ENCODE measurements at places on chromosomes 5 and 9.

DNA sequence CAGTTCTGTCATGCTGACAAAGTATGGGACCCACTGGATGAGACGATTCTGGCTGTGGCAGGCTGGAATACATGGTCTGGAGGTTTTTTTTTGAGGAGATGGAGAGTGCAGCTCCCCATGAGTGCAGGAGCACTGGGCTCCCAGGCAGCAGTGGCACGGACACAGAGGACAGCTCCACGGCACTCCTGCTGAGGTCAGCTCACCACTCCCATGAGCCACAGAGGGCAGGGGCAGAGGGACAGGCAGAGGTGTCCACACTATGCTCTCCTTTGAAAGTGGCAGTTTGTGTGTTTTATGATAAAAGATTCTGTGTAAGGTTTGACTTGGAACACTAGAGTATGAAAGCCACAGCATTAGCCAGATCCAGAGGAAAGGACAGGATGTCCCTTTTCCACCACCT, 114.4 kb downstream of the UBE2R2 start:
- no peak for DNase-seq

DNA sequence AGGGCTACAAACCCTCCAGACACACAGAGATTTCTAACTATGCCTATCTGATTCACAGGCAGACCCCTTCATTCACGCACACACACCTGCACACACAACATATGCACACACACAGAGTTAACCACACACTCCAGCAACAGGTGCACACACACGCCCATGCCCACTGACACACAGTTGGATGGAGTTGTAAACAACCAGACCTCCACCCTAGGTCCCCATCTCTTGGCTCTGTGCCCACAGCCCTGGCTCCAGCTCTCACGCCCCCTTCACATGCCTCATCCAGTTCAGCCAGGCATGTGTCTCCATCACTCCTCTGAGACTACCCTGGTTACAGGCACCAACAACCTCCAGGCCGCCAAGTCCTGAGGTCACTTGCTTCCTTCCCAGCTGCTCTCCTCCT, 61.1 kb downstream of the PSD2 start:
- no peak for DNase-seq

DNA sequence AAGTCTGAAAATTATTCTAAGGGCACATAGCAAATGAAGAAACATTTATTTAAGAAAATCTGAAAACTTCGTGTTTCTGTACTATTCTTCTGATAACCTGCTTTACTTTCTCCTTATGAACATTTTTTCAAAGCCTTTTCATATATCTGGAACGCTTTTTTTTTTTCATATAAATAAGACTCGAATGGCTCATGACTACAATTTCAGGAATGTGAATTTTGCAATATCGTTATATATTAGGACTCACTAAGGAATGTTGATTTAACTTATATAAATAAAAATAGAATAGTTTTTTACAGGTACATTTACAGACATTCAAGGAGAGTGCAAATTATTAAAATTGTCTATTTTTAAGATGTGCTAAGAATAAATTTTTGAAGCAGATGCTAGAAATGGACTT, 42.9 kb downstream of the GPBP1 start:
- no peak for DNase-seq

DNA sequence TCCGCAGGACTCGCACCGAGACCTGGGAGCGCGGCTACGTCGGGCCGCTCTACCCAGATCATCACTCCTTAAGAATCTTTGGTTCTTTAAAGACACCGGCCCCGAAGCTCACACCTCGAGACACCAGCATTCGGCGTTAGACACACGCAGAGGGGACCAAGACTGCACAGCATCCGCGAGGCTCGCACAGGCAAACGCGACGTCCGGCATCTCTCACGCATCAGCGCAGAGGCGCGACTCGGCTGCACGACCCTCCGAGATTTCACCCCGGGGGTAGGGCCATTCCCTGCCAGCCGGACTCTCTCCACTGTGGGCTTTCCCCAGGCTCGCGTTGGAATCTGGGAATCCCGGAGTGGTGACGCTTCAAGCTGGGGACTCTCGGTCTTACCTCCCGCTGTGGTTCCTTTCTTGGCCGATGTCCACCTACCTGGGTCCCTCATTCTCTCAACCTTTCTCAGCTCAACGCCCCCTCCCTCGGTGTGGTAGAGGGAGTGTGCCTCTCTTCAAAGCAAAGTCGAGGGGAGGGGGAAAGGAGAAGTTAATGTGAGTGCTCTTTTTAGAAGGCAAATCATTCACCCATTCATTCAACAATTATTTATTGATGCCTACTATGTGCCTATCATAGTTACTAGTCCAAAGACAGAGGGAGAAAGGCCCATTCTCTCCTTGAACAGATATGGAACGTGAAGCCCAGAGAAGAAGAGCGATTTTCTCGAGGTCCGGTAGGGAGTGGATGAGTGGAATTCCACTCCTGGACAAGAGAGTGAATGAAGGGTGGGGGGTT, 1.3 kb upstream of the HAND1 start:
- DNase-seq, result no peak

- no peak for DNase-seq
Observed at GRCh38 chr9:73148447-73148937, 3.2 kb upstream of the ANXA1 start.

GRCh38 chr5:67350185-67350584, 153.6 kb upstream of the CD180 start:
- DNase-seq, result no peak

DNA sequence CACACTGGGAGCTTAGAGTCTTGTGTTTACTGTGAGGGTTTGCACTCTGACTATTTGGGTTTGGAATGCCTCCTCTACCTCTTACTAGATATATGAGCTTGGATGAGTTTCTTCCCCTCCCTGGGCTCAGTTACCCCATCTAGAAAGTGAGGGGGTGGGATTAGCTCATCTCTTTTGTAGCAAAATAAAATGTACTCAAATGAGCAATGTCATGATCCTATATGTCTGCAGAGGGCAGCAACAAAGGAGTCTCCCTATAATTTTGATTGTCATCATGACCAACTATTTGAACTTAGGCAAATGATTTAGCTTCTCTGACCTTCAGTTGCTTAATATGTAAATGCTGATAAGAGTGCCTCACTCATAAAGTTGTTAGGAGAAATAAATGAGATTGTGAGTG, 109.0 kb downstream of the DPYSL3 start:
- DNase-seq, result no peak

DNA sequence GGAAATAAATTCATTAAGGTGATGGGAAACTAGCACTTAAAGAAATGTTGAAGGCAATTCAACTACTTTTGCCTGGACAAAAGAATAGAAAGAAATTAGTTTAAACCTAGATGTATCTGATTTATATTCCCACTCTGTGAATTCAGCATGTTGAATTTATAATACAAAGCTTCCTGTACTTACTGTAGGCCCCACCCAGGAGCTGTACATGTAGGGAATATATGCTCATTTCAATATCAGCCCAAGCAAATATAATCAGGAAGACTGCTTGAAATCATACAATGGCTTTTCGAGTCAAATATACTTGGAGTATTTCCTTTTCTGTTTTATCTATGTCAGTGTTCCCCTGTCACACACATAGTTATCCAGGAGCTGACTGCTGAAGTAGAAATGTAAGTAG, 102.1 kb downstream of the OTULIN start:
- no peak for DNase-seq

DNA sequence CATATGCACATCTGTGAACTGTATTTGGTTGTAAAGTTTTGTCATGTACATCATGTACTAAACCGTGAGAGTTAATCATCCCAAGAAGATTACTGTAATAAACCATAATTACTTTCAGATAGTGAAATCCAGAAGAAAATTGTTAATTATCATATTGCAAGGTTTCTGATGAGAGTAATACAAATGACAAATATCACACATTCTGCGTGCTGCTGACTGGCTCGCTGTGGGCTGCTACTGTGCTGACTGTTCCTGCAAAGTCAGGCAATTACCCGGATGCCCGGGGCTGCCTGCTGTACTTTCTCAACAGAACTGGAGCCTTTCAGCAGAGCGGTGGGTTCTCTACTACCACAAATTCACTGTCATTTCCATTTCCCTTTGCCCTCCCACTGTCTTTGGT, 68.3 kb downstream of the SMARCA2 start:
- DNase-seq, result no peak

DNA sequence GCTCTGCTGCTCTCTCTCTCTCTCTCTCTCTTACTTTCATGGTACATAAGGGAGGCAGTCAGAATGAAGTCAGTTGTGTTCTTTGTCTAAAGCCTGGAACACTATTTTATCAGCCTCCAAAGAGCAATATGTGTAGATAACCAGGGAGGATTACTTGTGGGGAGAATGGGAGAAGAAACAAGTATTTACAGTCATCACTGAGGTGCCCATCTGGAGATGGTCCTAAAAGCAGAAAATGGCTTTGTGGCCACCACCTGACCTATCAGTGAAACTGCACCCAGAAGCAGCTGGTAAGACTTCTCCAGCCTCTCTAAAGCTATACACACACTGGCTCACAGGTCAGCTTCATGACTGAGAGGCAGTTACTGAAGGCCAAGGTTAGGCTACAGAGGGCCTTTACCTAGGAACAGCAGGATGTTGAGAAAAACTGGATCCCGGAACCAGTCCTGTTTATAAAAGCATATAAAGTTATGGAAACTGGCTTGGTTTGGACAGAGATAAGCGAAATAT, 75.1 kb downstream of the MRPS27 start:
- no peak for DNase-seq

- no peak for DNase-seq
Observed at GRCh38 chr9:91075279-91075678, 273.7 kb downstream of the SYK start.

DNA sequence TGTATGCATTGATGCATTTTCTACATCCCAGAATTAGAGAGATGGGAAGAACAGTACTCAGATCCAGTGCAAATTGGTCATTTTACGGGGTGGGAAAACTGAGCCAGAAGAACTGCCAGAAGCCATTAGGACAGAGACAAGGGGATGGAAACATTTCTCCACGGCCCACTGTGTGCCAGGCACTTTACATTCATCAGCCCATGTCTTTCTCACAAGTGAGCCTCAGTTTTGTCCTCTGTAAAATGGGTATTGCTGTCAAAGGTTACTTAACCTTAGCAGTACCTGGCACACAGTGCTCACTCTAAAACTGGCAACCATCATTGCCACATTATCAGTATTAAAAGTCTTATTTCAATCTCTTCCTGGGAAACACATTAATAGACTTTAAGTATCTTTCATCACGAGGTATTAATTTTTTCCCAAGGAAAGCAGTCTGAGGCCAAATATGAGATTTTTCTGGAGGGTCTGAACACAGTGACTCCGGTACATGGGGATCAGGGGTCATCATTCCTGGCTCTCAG, 5.2 kb downstream of the DUSP1 start:
- DNase-seq, result no peak

DNA sequence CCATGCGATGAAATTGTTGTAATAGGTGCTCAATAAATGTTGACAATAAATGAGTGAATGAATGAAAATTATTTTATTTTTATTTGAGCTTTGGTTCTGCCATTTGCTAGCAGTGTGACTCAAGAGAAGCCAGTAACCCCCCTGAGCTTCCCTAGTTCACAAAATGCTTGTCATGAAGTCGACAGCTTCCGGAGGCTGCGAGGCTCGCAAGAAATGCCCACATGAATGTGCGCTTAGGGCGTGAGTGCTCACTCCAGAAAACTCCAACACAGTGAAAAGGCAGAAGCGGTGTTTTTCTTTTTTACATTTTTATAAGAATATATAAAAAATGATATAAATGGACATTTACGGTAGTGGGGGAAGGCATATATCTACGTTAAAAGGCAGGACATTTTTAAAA, 26.5 kb downstream of the CDKN2A start:
- DNase-seq, result no peak

DNA sequence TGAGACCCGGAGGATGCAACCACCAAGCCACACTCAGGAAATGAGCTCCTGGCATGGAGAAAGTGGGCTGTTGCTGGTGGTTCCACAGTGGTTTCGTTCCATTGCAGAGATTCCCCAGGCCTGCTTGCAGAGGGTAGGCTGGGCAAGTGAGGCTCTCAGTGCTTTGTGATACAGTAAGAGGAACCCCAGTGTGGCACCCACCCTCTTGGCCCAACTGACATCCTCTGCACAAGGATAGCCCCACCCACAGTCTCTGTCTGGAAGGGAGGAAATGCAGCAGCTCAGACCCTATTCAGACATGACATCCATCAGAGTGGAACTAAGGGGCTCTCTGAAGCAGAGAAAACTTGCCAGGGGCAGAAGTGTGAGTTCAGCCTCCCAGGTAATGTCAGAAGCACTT, 69.6 kb upstream of the FSTL4 start:
- no peak for DNase-seq

GRCh38 chr9:6931913-6932312, 174.1 kb downstream of the KDM4C start:
- DNase-seq, result no peak

DNA sequence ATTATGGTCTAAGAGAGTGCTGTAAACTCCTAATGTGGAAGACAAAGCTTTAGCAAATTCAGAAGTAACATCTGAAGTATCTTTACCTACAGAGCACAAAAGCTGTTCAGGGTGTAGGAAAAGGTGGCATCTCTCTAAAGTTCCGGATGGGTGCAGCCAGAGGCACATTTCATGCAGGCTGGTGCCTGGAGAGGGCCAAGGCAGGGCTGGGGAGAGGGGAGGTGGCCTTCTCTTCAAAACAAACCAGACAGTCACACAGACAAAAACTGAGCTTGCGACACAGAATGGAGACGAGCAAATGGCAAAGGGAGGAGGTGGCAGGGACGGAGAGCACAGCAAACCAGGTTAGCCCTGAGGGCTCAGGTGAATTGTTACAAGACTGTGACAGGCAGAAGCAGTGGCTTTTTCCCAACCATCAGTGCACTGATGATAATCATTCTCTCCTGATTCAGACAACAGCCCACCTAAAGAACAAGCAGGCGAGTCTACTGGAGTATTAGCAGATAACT, 121.5 kb upstream of the PCA3 start:
- DNase-seq, result no peak

DNA sequence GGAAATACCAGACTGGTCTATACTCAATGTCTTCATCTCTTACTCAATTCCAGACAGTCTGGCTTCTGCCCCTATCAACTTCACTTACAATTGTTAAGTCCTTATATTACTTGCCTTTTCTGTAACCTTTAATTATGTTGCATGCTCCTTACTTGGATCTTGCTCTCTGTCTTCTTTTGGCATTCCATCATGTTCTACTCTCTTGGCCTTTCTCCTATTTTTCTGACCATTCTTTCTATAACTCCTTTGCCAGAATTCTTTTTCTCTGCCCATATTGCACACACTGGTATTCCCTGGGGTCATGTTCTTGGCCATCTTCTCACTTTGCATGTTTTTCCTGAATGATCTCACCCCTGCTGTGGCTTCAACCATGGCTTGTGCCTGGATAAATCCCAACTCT, 209.8 kb upstream of the ZNF462 start:
- no peak for DNase-seq

DNA sequence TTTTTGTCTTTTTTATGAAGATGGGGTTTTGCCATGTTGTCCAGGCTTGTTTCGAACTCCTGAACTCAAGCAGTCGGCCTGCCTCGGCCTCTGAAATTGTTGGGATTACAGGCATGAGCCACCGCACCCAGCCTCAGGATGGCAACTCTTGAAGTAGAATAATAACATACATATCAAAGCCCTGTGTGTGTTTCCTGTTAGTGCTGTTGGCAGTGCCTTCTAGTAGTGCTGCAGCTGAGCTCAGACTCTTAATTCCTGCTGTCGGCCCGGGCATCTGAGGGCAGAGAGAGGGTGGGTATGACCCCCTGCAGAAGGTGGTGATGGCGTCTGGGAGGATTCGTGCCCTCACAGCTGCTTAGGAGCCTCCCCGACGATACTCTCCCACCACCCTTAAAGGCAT, 227.2 kb downstream of the PDZD2 start:
- no peak for DNase-seq

All from Peyer's patch (tissue), 4 donors.